SK-N-SH (cell line): ENCODE measurements at places on chromosomes 5 and 9. TPM values are rescaled to one million over a fixed set of nuclear protein-coding genes. Genes with fewer than 3 reads are reported as not detected.
A peak's percentile ranks its signal among the peaks of the same experiment; 100 is the strongest.

The SPINK6 gene
- polyA plus RNA-seq: not detected in 2 replicates

The PALM2AKAP2 gene
- 3.6 and 4.3 TPM in 2 replicates for polyA plus RNA-seq

- DNase-seq: peak; percentile 57
Observed at GRCh38 chr9:131475956-131476776, 26.6 kb upstream of the POMT1 start.

The IL17B gene
- polyA plus RNA-seq: 0.16 TPM in 1 of 2 replicates, not detected in the other

GRCh38 chr5:169260896-169261569, 39.9 kb downstream of the SLIT3 start:
- DNase-seq: no peak

DNA sequence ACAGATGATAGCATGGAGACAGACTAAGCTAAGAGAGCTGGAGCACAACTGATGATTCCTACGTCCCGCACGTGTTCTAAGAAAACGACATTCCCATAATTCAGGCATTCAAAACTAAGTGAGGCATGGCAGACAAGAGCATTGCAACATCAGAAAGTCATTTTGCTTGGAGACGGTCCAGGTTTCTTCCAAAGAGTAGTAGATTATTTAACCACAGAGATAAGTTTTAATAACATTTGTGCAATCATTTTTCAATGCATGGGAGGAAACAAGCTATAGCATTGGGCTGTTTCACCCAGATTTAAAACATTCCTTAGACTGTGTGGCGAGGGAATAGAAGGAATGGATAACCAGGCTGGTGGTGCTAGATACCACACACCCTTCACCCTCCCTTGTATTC, 117.2 kb downstream of the APBA1 start:
- DNase-seq: no peak

The GTF2H2C gene
- 23.4 and 24.9 TPM in 2 replicates for polyA plus RNA-seq

DNA sequence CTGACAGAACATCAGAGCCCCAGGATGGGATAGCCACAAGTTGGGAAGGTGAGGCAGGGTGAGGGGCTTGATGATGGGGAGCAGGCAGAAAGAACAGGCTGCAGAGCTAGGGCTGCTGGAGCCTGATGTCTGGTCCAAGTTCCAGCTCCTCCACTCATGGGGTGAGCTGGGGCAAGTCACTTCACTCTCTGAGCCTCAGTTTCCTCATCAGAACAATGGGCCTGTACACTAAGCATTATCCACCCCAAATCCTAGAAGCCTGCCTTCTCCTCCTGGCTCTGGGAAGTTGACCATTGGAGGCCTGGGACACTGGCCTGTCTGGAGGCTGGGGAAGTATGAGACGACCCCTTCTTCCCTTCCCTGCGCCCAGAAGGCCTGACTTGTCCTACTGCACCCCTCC, 51.8 kb upstream of the PSD2 start:
- no peak for DNase-seq
